Stimulated activated CD4-positive, alpha-beta T cell treated with anti-CD3 and anti-CD28 coated beads, TNF-alpha, amount 100 ng/mL, for 1 hour (primary cell): ENCODE measurements at places on chromosomes 5 and 9.

- no peak for DNase-seq
Measured at GRCh38 chr5:65766175-65766574, 44.2 kb downstream of the NLN start.

DNA sequence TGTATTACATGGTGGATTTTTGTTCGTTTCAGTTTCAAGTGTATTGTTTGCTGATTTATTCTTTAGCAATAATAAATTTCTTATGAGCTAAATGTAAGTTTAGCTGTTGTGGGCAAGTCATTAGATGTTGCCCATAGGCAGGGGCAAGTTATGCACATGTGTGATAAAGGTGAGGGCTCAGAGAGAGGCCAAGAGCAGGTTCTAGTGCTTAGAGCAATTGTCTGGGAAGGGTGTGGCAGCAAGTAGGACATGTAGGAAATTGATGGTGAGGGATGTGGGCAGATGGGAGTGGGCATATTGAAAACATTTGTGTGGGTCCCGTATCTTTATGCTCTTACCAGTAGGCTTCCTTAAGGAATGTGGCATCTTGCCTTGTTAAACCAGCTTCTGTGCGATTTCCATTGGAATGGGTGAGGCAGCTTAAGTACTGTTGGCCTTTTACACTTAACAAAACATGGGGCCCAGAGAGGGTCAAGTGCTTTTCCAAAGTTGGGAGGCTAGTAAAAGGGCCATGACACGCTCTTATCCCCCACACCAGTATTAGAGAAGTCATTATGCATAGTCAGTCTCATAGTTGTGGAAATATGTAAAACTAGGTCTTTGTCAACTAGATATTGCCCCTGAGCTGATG, 60.6 kb downstream of the KDM4C start:
- no peak for DNase-seq

DNA sequence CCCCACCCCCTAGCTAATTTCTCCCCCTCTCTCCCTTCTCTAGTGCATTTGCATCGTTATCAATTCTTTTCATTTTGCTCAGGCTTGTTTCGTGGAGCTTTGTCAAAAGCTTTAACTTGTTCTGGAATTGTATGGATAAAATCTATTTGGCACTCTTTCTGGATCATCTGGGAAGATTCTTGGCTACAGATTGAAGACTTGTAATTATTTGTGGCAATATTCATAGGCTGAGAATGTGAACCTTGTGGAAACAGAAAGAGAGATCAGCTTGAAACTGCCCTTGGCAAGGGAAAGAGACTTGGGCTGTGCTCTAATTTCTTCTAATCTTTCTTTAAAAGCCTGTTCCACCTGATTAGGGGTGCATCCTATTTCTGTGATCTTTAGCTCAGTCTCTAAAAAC, 340.6 kb upstream of the DAB2 start:
- DNase-seq = no peak

DNA sequence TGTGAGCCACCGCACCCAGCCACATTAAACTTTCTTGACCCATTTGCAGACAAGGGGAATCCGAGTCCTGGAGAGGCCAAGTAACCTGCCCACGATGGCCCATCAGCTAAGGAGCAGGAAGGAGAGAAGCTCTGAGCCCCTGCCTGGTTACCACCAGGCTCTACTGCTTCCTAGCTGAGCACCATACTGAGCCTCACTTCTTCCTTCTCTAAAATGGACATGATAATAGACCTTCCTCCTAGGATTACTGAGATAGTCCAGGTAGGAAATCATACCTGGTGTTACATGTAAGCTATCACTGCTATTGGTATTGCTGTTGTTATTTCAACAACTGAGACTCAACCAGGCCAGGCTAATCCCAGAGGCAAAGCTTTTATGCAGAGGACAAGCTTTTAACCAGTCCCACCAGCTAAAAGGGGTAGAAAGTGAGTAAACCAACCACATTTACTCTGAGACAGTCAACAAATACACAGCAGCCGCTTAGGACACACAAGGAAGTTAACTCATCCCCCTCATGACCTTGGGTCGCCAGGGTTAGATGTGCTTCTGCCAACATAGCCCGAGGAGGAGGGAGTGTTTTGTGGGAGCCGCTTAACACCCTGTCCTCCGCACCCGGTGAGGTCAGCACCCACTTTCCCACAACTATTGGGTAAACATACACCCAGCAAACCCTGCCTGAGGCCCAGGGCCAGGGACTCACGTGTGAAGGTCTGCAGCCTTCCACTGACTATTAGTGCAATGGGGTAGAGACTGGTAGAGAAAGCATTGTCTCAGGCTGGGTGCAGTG, 20.6 kb upstream of the PTGES start:
- no peak for DNase-seq

- no peak for DNase-seq
Measured at GRCh38 chr9:33223696-33224095, 16.3 kb upstream of the SPINK4 start.

- no peak for DNase-seq
Measured at GRCh38 chr9:32431940-32432555, 47.6 kb downstream of the ACO1 start.

DNA sequence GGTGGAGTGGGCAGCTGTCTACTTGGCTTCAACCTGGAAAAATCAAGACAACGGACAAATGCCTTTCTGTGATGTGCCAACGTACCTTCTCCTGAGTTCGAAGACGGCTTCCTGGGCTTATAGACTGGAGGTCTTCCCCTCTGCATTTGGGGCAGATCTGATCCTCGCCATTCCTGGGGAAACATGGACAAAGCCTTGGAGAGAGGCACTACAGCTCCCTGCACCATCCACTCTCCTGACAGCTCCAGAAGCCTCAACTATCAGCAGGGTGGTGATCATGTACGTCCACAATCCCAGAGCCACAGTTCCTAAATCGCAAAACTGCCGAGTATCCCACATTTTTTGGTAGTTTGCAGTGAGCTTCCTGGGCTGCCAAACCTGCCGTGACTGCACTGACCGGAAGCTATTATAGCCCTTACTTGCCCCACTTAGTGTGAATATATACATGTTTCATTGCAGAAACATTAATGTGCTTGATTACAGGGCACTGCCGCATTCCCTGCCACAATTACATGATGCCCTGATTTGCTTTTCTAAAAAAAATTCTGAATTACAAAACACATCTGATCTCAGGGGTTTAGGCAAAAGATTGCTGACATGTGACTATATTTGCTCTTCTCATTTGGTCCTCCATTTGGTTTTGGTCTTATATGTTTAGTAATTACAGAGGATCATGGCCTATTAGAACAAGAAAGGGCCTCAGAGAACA, 2.8 kb downstream of the TRAF1 start:
- DNase-seq = no peak

DNA sequence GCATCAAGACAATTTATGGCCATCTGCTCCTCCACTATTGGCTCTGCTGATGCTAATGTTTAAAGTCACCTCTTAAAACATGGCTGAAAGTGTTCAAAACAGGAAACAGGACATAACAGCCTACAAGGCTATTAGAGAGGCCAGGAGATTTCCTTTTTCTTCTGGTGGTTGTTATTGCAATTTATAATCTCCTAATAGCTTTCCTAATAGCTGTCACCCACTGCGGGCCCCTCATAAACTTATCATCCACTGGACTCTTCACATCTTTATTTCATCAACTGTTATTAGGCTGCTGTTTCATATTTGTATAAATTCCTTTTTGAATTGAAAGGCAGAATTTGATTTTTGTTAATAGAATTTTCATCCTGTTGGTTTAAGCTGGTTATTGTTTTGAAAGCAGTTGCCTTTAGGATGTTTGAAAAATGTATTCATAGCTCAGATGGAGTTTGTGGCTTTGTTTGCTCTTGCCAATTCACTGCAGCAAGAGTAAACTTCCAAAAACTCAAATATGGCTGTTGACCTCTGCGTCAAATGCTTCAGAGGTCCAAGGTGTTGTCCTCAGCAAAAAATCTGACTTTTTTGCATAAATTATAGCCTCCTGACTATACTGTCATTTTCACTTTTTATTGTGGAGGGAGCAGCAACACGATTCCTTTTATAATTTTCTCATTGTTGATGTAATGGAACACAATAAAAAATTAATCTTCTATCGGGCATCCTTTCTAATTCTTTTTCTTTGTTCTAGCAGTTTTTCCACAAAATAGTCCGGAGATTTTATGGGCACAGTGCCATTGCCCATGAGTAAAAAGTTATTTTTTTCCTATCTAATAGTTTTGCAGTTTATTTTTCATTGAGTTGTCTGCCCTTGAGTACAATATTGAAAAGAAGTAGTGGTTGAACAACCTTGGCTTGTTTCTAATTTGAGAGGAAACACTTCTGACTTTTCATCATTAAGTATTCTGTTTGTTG, 69.3 kb downstream of the MAT2B start:
- DNase-seq = no peak

- no peak for DNase-seq
Measured at GRCh38 chr9:123997665-123998277, 13.8 kb upstream of the LHX2 start.

GRCh38 chr5:92860061-92860460, 721.0 kb downstream of the NR2F1-AS1 start:
- no peak for DNase-seq

DNA sequence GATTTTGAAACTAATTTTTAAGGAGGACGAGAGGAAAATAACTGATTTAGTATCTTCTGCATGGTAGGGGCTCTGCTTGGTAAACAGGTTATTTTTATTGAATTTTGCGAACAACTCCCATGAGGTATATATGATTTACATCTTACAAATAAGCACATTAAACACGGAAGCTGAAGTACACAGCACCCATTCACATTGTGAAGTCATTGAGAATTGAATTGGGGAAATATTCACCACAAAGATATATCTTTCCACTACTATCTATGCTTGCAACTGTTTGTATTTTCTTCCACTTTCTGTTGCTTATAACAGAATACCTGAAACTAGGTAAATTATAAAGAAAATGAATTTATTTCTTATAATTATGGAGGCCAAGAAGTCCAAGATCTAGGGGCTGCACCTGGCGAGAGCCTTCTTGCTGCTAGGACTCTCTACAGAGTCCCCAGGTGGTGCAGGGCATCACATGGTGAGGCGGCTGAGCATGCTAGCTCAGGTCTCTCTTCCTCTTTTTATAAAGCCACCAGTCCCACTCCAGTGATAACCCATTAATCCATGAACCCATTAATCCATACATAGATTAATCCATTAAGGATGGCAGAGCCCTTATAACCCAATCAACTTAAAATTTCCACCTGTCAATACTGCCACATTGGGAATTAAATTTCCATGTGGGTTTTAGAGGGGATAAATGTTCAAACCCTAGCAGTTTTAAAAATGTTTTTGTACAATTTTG, 79.0 kb upstream of the ZNF608 start:
- DNase-seq = no peak

GRCh38 chr5:150642567-150642927, 2.1 kb downstream of the SYNPO start:
- no peak for DNase-seq

GRCh38 chr9:132184124-132184523, 22.3 kb downstream of the NTNG2 start:
- no peak for DNase-seq

DNA sequence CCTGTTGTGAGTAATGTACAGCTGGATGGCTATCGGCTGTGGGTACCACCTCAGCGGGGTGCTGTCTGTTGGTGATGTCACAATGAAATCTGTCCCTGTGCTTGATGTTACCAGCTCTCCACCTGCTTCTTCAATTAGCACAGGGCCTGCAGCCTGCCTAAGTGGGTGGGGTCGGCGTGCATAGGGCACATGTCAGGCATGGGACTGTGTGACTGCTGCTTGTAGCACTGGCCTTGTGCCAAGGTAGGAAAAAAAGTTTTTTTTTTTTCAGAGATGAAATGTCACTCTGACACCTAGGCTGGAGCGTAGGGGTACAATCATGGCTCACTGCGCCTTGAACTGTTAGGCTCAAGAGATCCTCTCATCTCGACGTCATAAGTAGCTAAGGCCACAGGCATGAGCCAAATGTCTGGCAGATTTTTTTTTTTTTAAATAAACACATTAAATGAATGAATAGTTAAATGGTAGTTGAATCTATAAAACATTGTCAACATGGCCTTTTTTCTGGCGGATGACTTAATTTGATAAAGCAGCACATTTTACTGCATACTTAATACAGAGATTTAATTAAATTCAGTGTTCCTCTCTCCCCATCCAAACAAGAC, 222.5 kb downstream of the NXNL2 start:
- DNase-seq = no peak

DNA sequence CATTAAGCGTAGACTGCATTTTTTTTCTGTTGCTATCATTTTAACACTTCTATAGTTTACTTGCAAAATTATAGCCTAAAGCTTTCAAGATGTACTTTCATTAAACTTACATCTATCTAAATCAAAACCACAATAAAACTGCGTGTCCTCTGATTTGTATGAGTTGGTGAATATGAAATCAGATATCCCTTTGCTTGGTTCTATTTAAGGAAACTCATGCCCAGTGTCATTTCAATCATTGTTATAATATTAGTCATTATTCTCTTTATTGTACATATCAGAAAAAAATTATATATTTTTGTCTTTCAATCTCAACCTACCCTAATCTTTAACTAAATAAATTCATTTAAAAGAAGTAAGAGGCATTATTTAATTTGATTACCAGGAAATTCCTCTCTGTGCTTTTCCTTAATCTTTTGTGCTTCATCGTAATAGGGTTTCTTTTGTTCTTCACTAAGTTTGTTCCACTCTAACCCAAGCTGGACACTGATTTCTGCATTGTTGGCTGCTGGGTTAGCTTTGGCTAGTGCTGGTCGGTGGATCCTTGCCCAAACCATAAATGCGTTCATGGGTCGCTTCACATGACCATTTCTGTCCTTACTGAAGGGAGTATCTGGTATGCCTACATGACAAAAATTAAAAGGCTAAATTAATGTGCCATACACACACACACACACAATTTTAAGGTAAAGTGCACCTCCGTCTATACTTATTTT, 3.8 kb downstream of the SOX30 start:
- no peak for DNase-seq

GRCh38 chr5:14728459-14728938, 64.0 kb downstream of the OTULIN start:
- no peak for DNase-seq

DNA sequence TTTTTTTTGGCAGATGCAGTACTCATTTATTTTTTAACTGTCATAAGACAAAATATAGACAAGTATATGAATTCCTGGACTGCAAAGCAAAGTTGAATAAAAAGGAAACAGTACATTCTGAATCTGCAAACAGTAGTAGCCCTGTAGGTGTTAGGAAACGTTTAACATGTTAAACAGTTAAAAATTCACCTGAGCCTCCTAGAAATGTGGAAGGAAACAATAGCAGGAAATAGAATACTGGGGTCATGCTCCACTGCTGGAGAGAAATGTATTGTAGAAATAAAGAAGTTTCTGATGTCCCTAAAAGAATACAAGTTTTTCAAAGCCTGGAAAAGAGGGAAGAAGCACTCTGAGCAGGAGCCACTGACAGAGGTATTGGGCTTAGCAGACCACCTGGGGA, 866.0 kb downstream of the PTPRD start:
- DNase-seq = no peak
